NCI-H748 treated with DMSO at 0.1 percent for 48 hours (cell line): ENCODE measurements at places on chromosomes 13 and 19.

GRCh38 chr19:33618884-33619283 is 2.9 kb upstream of the CHST8 start:
- DNase-seq: no peak

GRCh38 chr13:94228763-94229162 is 250.7 kb downstream of the DCT start:
- no peak for DNase-seq

DNA sequence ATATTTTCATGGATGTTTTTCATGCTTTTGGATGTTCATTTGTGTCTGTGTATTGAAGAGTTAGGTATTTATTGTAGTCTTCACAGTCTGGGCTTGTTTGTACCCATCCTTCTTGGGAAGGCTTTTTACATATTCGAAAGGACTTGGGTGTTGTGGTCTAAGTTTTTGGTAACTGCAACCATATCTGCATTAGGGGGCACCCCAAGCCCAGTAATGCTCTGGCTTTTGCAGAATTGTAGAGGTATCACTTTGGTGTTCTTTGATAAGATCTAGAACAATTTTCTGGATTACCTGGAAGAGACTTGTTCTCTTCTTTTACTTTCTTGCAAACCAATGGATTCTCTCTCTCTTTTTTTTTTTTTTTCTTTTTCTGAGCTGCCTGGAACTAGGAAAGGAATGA is 581.3 kb downstream of the DACH1 start:
- no peak for DNase-seq

- no peak for DNase-seq
These were observed 1243.5 kb downstream of the EFNB2 start for GRCh38 chr13:105291987-105292386.

- peak; percentile 82 for DNase-seq
These were observed 258.8 kb upstream of the STARD13 start for GRCh38 chr13:33544308-33544707.

- no peak for DNase-seq
These were observed 18.0 kb downstream of the ZAR1L start for GRCh38 chr13:32297206-32297605.

DNA sequence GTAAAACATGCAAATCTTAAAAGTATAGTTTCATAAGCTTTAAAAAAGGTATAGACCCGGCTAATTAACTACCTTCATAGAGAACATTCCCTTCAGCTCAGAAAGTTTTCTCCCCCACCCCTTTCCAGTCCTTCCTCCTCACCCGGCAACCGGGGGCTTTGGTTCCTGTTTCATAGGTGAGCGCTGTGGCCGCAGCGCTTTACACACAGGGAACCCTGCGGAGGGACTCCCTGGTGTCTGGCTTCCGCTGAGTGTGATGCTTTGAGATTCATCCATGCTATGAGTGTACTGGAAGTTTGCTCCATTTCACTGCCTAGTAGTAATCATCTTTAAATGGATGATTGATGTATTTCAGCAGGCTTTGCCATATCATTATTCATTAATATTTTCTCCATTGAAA is 26.0 kb upstream of the PABPC3 start:
- no peak for DNase-seq

- no peak for DNase-seq
These were observed 38.7 kb downstream of the IGFL2 start for GRCh38 chr19:46186717-46187101.

DNA sequence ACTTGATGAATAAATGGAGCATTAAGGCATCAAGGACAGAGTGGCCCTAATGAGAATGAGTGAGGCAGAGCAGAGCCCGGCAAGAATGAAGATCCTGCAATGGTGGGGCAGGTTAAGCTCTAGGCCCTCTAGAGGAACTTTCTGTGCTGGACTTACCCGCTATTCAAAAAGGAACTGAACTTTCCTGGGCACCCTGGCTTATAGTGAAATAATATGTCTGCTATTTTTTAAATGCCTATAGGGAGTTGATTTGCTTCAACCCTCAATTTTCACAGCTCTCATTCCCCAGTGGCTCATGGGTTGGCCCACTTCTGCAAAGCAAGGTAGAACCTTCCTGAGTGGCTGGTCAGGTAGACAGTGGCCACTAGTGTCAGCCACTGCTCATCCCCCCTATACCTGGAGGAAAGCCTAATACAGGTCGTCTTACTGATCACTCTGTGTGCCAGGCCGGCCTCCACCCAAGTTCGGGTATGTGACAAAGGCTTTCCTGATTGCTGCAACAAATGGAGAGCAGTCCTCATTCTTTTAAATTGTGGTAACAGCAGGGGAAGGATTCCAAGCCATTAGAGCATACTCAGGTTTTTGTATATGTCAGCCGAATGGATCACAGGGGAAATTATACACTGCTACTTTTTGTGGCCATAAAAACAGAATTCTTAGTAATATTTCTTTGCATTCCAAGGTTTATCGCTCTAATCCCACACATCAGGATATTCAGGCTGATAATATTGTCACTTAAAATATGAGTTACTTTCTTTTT is 103.0 kb downstream of the KL start:
- no peak for DNase-seq

- DNase-seq: no peak
These were observed 39.2 kb downstream of the TBC1D4 start for GRCh38 chr13:75442736-75443234.

- no peak for DNase-seq
These were observed 152.2 kb upstream of the PRR20A start for GRCh38 chr13:56988543-56988942.
